ENCODE measurements at places on chromosomes 2 and 18.

- no peak for DNase-seq
Measured at GRCh38 chr18:23998018-23998417, 16.5 kb upstream of the TTC39C start.

DNA sequence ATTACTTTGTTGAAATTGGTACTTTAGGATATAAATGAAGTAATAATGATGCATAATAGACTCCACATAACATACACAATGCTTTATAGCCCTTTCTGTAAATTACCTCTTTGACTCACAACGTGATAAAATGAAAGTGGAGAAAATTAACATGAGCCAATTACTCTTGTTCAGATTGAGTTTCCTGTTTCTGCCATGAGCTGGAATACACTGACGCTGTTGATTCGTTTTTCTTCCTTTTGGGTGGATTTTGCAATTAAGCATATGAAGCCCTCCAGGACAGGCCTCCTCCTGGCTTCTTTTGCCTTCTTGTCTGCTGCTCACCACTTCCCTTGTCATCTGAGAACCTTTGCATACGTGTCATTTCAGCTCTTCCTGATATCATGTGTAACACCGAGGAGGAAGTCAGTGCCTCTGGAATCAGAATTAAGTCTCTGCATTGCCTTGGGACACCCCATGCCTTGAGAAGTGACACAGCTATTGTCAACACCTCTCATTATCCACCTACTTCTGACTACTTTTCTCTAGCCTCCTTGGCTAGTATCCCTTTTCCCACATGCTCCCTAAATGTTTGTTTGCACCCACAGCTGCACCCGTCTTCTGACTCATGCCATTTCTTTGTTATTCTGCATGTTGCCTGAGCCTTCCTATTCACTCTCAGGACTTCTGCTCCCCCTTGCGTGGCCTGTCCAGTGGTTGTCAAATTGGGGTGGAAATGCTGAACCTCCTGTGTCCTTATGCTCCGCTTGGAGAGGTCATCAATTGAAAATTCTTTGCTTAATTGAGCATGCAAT lies 134.1 kb downstream of the FMNL2 start:
- no peak for DNase-seq

DNA sequence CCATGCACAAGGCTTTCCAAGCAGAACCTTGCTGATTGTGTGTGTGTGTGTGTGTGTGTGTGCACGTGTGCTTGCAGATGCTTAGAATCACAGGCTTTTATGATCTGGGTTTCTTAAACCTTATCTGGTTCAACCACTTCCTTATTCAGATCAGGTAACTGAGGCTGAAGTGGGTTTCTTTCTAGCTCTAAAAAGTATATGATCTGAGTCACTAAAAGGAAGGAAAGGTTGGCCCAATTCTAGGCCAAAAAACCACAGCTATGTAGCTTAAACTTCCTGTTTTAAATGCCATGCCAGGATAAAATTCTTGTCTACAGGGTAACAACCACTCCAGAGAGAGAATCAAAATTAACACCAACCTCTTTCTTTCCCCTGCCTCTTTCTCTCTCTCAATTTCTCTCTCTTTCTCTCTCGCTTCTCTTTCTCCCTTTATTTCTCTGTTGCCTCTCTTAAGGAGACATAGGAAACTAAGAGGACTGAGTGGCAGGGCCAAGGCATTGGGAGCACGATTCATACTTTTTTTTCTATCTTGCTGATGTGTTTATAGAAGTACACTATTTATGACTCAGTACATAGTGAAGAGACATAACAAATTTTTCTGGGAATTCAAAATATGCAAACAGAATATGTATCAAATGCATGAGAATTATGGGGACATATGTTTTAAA lies 140.3 kb downstream of the TRIB2 start:
- no peak for DNase-seq

DNA sequence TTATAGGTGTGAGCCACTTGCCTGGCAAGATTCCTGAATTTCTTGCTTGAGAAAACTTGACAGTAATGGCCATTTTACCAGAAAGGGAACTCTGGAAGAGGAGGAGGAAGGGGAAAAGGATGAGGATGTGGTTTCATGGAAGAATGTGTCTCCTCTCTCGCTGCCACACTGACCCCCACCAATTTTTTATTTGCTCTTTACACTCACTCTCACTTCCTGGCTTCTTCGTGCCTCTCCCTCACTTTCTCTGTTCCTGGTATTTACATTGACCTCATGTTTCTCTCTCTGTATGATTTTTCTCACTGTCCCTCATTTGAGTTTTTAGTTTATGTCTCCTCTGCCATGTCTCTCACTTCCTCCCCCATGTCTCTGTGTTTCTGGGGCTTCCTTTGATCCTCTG lies 134.5 kb upstream of the CAB39 start:
- DNase-seq = no peak

DNA sequence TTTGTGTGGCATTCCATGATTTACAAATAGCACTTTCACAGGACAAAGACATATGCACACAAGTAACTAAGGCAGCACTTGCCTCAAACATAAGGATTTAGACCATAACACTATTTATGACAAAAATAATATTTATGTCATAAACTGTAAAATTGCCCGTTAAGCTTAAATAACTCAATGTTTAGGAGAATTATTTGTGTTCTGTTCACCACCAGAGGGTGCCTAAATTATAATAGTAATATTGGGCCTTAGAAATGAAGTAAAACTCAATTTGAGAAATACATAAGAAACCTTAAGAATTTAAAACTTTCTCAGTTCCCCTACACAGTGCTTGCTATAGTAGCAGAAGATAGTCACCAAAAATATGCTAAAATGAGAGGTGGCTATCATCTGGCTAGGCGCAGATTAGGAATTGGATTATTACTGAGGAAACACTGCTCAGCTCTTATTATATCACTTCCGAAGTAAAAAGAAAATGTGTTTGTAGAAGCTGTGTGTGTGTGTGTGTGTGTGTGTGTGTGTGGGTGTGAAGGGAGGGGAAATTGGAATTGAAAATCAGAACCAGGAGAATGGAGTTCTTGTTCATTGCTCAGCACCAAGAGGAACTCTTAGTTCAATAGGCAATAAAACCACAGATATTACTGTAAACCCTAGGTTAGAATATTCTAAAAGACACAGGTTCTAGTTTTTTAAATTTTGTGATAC lies 4.9 kb upstream of the CHN1 start:
- DNase-seq = no peak

- DNase-seq = no peak
Measured at GRCh38 chr18:62420151-62420512, 95.0 kb downstream of the TNFRSF11A start.
